ENCODE measurements at places on chromosomes 5 and 9. TPM values are rescaled to one million over a fixed set of nuclear protein-coding genes. Genes with fewer than 3 reads are reported as not detected.

DNA sequence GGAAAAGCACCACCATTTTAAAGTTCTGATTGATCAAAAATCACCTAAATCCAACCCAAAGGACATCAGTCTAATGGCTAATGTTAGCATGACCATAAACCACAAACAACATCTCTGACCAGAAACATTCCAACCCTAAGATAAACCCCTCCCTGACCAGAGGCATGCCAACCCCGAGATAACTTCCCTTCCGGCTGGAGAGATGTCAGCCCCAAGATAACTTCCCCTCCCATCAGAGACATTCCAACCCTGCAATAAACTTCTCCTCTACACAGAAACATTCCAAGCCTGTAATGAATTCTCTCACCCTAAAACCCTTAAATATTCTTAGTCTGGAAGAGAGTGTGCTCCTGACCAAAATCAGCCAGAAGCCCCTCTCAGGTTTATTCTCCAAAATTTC is 364.3 kb downstream of the KCNN2 start:
- no peak for DNase-seq

DNA sequence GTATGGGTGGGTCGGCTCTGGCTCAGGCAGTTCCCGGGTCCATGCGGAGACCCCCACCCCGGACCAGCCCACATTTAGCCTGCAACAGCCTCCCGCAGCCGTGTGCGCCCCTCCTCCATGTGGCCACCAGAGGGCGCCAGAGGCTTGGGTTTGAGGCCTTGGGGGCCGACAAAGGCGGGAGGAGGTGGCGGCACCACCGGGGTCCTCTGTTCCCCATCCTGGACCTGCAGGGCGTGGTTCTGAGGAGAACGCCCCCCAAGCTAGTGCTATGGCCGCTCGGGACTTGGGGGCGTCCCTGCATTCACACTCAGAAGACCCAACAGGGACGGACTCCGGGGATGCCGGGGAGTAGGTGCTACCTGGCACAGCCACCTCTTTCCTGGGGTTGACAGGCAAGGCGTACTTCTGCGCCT is 16.5 kb downstream of the ASS1 start:
- peak; percentile 28 for DNase-seq

DNA sequence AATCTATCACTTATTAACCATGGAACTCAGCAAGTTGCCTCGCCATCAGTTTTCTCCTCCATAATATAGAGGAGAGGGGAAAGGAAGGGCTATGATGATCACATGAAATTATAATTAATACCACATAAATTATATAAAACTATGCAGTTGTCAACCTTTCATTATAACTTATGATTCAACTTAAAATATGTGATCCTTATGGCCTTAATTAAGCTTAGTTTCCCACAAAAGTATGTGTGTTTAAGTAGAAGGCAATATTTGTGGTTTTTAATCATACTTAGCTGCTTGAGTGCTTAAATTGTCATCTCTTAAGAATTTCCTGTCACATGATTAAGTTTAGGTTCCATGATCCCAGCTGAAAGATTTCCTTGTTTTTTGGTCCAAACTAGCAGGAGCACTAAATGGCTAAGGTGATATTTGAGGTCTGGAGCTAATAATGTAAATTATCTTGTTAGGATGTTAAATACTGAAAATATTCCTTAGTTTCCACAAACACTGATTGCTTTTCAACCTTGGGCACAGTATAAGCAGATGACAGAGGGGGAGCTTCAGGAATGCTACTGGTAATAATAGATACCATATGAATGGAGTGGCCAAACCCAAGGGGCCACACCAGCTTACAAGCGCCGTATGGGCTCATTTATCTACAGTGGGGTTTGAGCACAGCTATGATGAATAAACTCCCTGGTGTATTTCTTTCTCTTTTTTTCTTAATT is 26.4 kb upstream of the F2R start:
- DNase-seq, result no peak

DNA sequence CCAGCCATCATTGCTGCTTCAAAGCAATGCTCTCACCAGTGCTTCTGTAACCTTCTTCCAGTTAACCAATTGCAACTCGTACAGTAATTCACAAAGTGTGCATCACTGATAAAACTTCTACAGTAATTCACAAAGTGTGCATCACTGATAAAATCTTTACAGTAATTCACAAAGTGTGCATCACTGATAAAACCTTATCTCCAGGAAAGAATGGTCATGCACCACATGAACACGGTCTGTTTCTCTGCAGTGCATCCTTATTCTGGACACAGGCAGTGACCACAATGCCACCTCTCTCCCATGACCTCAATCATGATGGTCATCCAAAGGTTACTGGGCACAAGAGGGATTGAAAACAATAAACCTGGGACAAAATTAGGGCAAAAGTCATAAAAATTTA is 153.6 kb downstream of the TSSK1B start:
- no peak for DNase-seq

GRCh38 chr9:83630938-83631457 is 8.1 kb downstream of the IDNK start:
- DNase-seq, result no peak

GRCh38 chr5:73121119-73121463 is 716 bp downstream of the TMEM171 start:
- no peak for DNase-seq

DNA sequence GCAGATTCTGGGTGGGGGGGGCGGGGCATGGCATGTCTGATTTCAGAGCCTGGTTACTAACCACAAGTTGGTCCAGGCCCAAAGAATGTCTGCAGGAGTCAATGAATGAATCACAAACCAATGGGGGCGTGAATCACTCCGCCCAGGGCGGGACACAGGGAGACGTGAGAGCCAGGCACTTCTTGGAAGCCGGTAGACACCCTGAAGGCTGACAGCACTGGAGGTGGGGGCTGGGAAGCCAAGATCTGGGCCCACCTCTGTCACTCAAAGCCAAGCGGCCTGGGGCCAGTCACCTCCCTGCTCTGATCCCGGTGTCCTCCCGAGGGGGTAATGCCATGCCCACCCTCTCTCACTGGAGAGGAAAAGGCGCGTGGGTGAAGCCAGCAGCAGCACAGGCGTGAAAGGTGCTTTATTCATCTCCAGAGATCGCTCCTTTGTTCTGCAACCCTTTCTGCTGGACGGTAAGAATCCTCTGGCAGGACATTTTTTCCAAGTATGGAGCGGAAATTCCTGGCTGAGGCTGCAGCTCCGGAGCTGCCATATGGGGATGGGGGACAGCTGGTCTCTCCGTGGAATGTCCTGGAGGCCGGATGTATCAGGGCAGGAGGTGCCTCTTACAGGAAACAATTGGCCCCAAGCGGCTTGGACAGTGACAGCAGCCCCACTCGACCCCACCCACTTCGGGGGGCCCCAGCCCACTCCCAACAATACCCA is 85.0 kb downstream of the STK10 start:
- DNase-seq, result no peak

DNA sequence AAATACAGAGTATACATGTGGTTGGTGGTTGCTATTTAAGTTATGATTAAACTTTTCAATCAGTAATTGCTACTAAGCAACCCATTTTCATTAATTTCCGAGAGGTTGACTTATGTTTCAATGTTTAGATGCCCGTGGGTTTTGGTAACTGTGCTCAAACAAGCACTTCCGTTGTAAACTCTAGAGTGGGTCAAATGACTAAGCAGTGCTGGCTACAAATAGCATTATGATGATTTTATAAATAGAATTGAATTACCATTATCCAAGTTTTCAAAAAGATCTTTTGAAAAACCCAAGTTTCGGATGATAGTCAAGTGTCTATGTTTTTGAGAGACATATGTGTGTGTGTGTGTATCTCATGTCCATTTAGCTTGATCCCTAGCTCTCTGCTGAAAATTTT is 2369.4 kb upstream of the ACO1 start:
- no peak for DNase-seq

DNA sequence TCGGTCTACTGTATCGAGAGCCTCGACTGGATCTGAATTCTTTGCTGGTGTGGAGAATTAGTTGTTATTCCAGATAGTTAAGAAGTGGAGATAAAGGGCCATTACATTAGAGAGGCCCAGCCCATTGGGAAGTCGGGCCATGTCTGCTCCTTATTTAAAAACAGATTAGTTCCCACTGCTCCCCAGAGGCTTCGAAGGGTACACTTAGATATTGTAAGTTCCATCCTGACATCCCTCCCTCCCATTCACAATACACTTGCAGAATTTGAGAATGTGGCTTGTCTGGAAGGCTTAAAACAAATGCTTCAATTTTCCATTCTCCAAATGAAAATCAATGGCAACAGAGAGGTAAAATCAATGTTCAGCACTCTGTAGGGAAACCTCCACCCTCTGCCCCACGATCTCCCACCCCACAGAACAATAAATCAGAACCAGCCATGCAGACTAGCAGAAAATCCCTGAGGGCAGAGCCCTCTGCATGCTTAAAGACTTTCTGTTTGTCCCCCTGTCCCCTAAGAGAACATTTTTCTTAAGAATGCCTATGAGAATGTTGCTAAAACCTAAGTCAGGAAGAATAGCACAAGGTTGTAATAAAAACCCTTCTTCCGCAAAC is 364.1 kb downstream of the SPOCK1 start:
- DNase-seq, result no peak

GRCh38 chr5:148843510-148844318 is 17.3 kb downstream of the ADRB2 start:
- no peak for DNase-seq

- DNase-seq, result no peak
Measured at GRCh38 chr5:1476967-1477310, 31.7 kb upstream of the SLC6A3 start.

GRCh38 chr5:36052538-36052937 is 14.1 kb downstream of the UGT3A2 start:
- DNase-seq, result no peak

LURAP1L gene
- 6.5 TPM for total RNA-seq

TAL2 gene
- total RNA-seq, result not detected

C5 gene
- 29.8 TPM for total RNA-seq

SMC2 gene
- total RNA-seq, result 66.8 TPM

NEURL1B gene
- total RNA-seq, result 0.11 TPM

C9orf50 gene
- not detected for total RNA-seq

CARTPT gene
- total RNA-seq, result not detected

TGFBR1 gene
- total RNA-seq, result 23.9 TPM

SEMA6A gene
- 2.9 TPM for total RNA-seq

Measured in HepG2 (cell line).